ENCODE measurements at places on chromosomes 3 and 15.

GRCh38 chr15:57114070-57114469, 195.6 kb downstream of the TCF12 start:
- no peak for DNase-seq

- no peak for DNase-seq
Observed at GRCh38 chr15:38666865-38667510, 102.4 kb upstream of the RASGRP1 start.

DNA sequence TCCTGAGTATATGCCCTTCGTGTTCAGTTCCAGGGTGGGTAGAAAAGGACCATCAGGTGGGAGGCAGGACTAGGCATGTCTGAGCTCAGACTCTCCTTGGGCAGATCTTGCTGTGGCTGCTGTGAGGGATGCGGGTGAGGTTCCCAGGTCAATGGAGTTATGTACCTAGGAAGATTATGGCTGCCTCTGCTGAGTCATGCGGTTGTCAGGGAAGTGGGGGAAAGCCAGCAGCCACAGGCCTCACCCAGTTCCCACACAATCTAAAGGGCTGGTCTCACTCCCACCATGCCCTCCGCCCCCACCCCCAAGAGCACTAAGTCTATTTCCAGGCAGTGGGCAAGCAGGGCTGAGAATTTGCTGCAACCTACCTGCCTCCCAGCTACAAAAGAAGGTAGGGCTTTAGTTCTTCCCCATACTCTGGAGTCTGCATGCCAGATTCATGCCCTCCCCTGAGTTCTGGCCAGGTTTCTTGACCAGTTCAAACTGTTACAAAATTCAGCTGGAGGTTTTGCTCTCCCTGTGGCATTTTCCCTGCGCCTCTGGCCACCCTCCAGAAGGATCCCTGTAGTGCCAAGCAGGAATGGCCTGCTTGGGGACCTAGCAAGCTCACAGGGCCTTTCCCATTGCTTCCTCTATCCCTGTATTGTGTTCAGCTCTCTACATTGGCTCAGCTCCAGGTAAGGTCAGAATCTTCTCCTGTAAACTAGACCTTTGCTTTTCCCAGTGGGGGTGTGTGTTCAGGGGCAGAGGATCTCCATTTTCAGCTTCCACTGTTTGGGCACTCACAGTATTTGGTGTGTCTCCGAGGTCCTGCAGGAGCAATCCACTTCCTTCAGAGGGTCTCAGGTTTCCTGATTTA, 12.7 kb upstream of the TMCO5A start:
- DNase-seq, result no peak

GRCh38 chr15:57451555-57451954, 75.2 kb downstream of the CGNL1 start:
- no peak for DNase-seq

DNA sequence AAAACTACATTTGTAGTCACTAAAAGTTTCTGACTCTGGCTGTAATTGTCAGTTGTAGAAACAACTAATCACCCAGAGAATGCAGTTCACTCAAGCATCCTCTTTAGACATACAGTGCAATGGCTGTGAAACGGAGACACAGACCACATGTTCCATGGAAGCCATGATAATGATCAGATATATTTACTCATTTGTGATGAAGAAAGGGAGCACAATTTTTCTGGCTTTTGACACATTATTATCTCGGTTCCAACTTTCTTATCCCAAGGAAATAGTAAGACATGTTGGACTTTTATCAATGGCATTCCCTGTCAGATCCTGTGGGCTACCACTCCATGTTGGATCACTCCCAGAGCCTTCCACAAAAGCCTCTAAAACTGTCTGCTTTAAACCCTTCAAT, 215.0 kb upstream of the LRIG1 start:
- DNase-seq, result no peak

- no peak for DNase-seq
Observed at GRCh38 chr15:69712991-69713390, 260.4 kb downstream of the RPLP1 start.

DNA sequence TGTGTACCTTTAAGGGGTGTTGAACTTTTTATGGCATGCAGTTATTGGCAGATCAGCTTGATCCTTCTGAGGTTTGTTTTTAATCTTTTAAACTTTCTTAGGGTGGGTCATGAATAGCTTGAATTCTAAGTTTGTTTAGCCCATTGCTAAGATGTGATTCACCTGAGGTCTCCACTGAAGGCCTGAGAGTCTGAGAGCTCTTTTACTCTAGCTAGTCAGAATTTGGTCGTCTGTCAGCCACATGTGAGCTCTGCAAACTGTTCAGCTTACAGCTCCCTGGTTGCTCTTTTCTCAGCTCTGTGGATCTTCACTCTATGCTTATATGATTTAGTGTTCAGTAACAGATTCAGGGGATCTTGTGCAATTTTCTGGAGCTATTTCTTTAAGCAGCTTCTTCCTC, 161.3 kb downstream of the ABHD5 start:
- DNase-seq, result no peak

DNA sequence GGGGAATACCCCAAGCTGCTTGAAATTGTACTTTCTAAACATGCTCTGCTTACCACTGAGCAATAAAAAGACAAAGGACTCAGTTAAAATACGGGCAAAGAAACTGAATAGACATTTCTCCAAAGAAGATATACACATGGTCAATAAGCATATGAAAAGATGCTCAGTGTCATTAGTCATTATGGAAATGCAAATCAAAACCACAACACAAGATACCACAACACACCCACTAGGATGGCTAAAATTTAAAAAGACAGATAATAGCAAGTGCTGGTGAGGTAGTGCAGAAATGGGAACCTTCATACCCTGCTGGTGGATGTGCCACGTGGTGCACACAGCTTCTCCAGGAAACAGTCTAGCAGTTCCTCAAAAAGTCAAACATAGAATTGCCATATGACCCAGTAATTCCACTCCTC, 21.3 kb downstream of the LRIG1 start:
- DNase-seq, result no peak

DNA sequence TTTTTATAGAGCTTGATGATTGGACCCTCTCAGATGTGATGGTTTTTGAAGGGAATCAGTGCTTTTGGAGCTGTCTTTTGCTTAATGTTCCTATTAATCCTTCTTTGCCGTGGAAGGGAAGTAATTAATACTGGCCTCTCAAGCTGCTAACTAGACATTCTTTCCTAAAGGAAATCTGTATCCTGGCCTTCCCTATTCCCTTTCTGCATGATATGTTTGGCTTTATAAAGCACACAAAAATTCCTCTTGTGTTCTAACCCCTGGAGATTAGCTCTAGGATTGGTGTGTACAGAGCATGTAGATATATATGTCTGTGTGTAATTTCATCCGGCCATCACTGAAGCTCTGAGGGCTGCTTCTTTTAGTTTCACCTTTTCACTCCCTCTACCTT, 6.9 kb downstream of the ATXN7 start:
- no peak for DNase-seq
